Kasumi-1 (cell line): ENCODE measurements at places on chromosomes 5 and 9.

DNA sequence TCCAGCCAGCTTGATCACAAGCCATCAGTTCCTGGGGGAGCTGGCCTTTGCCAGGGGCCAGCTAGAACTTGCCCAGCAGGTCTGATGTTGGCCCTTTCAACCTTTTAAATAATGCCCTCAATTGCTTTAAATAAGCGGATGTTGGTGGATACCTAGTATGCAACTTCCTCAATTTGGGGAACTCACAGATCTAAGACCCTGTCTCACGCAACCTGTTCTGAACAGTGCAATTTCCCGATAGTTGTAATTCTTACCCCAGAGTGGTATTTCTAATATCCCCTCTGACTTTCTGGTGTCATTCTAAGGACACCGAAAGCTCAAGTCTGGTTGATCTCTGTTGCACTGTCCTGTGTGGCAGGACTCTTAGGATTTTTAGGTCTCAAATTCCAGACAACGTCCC, 23.1 kb downstream of the GALNT12 start:
- no peak for DNase-seq

GRCh38 chr5:68227532-68228160, 12.1 kb downstream of the PIK3R1 start:
- DNase-seq = no peak

GRCh38 chr9:86846656-86847055, 100.7 kb downstream of the GAS1 start:
- no peak for DNase-seq

DNA sequence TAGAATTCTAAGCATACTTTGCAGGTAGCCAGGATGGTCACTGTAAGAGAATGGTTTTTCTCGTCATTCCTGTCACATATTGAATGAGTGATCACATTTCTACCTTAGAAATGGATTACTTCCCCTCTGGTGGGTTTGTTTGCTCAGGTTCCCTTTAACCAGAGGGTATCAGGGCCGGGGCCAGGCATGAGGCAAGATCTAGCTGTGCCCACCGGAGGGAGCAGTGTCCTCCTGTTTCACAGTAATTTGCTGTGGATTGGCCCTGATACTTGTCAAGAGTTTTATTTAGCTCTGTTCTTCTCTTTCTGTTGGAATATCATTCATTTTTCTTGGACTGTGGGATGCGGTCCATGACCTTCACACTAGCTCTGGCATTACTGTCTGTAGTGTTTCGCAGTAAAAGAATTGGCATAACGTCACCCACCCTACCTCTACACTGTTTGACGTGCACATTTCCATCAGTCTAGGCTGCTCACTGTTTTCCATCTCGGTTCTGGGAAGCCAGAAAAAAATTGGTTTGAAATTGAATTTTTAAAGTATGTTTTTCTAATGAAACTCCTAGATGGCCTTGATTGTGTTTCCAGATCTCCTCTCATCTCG, 42.4 kb upstream of the ZBED3 start:
- DNase-seq = peak; percentile 72
